ENCODE measurements at places on chromosomes 16 and 17.
A peak's percentile ranks its signal among the peaks of the same experiment; 100 is the strongest.

- DNase-seq, result no peak
Measured at GRCh38 chr17:69880591-69881112, 194.4 kb upstream of the KCNJ16 start.

- DNase-seq, result no peak
Measured at GRCh38 chr16:89018282-89019158, 41.5 kb upstream of the CBFA2T3 start.

DNA sequence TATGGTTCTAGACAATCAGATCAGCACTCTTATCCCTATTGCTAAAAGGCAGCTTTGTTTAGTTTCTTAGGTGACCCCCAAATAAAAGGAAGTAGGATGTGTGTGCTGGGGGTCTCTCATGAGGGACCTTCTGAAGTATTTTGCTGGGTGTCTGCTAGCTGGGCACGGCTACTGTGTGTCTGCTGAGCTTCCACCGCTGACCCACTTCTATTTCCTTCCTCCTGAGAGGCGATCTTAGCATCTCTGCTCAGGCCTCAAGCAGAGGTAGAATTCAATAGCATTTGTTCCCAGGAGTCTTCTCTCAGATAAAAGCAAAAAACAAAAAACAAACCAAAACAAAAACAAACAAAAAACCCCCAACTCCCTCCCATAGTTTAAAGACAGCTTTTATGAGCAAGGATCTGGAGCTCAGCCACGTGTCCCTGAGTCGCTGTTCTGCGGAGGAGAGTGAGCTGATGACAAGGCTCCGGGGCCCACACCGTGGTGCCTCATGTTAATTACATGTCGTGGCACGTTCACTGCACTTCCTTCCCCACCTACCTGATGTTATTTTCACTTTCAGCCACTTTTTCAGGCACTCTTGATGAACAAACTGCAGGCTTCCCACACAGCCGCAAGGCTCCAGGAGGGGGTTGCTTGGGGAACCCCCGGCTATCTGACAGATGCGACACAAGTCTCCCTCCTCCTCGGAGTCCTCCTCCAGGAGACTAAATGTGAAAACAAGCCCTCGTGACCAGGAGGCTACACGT lies 83.5 kb downstream of the MARCHF10 start:
- peak; percentile 79 for DNase-seq

GRCh38 chr17:6170349-6170748 lies 100.2 kb downstream of the WSCD1 start:
- no peak for DNase-seq

DNA sequence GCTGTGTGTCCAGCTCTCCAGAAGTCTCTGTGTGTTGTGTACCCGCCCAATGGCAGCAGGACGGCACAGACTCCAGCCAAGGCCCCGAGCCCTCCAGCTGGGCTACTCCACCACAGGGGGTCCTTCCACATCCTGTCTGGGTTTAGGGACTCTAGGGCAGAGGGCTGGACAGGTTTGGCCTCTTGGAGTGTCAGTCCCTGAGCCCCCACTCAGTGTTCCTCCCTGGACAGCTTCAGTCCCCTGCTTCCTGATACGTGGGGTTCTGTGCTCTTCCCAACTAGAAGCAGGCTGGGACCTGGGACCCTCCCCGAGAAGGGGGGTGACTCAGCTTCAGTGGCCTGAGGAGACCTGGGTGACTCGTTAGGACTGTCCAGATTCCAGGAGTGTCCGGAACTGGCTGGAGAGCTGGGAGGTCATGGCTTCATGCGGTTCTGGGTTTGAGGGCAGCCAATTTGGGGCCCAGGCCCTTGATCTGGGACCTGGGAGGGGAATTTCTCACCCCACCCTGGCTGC lies 4.2 kb downstream of the CDK3 start:
- peak; percentile 20 for DNase-seq

GRCh38 chr16:24077966-24078365 lies 178.2 kb upstream of the CACNG3 start:
- no peak for DNase-seq

DNA sequence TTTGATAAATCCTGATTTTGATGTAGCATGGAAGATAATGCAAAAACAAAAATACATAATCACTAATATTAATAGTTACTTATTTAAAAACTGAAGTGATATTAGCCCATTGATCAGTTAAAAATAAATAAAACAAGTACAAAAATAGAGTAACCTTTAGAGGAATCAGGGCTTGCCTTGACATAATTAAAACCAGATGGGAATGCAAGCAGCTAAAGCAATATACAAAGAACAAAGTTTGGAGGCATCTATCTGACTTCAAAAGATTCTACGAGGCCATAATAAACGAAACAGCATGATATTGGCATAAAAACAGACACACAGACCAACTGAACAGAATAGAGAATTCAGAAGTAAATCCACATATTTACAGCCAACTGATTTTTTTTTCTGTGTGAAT lies 15.0 kb upstream of the HEATR3 start:
- no peak for DNase-seq

DNA sequence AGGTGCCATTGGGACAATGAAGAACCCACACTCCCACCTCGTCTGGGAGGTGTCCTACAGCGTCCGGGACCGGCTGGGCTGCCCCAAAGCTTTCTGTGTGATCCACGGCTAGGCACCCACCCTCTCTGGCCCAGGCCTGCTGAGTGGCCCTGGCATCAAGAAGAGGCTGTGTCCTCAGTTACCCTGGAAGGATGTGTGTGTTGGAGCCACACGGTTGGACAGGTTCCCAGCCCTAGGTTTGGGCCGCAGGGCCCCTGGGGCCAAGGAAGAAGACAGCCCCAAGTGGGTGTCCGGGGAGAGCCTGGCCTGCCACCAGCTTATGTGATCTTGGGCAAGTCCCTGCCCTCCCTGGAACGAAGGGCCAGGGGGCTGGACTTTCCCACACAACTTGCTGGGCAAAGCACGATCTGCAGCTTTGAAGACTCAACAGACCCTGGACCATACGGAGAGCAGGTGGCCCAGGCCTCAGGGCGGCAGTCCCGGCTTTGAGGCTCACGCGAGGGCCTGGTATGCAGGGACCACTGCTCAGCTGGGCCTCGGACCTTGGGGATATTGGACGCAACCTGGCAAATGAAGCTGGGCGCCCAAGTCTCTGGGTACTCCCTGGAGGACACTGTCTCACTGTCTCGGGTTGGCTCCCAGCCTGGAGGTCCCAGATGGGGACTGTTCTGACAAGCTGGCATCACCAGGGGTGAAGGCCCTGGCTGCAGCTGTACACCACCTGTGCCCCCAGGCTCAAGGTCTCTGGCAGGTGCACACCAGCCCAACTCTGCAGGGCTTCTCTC lies 17.5 kb downstream of the MYBBP1A start:
- DNase-seq, result no peak

DNA sequence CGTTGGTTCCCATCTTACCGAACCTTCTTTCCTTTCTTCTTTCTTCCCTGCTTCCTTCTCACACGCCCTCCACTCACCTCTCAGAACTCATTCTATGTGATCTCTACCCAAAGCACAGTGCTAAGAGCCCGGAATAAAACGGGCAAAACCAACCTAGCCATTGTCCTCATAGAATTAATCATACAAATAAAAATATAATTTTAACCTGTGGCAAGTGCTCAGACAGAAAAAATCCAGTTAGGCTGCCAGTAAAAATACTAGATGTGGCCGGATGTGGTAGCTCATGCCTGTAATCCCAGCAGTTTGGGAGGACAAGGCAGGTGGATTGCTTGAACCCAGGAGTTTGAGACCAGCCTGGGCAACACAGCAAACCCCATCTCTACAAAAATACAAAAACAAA lies 27.0 kb downstream of the BMERB1 start:
- no peak for DNase-seq

GRCh38 chr16:49884033-49885015 lies 28.4 kb upstream of the ZNF423 start:
- DNase-seq, result no peak

DNA sequence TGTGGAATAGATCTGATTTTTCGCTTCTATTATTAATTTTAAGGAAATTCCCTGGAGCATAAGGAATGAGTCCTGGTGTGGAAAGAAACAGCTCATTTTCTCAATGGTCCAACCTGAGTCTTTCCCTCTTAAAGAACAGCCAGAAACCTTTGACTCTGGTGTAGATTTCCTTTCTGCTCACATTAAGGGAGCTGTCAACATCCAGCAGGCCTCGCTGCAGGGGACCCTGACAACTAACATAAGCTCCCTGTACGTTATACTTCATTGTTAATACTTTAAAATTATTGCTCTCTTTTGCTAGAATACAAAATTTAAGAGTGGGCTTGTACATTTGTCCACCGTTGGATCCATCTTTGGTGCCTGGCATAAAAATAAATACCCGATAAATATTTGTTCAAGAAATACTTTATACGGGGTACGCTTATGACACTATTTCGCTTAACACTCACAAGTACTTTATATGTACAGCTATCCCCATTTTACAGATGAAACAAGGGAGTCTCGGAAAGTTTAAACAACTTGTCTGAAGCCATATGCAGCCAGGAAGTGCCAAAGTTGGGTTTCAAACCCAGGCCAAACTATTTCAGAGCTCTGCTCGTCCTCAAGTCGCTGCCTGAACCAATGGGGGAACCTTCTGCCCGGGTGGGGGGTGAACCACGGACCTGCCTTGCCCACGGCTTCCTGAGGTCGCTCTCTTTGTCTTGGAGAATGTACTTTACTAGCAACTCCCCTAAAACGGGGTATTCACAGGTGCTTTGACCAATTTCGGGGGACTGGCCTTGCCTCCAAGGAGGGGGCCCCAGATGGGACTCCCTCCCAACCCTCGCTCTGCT lies 611 bp downstream of the SMARCE1 start:
- DNase-seq, result peak; percentile 64

- DNase-seq, result no peak
Measured at GRCh38 chr17:43403846-43404245, 5.1 kb downstream of the ARL4D start.

DNA sequence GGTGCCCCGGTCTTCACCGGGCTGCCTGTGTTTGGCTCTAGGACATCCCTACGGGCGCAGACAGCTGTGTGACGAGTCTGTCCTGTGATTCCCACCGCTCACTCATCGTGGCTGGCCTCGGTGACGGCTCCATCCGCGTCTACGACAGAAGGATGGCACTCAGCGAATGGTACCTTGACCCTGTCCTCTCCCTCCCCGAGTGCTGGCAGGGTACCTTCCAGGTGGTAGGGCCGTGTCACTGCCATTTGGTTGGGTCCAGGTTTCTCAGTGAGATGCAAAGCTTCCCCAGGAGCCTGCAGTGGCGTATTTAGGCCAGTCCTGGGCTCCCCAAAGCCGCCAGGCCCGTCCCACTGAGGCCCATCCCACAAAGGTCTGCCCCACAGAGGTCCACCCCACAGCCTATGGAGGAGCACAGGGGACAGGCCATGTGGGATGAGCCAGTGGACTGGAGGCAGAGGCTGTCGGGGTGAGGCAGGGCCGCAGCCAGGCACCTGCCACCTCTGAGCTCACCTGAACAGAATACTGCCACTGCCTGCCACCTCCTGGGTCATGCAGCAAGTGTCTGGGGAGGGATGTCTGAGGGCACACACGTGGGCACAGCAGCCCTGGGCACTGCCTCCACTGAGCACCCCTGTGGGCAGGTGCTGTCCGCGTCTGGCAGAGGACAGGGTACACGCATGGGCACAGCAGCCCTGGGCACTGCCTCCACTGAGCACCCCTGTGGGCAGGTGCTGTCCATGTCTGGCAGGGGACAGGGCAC lies 31.4 kb upstream of the CHMP6 start:
- no peak for DNase-seq

DNA sequence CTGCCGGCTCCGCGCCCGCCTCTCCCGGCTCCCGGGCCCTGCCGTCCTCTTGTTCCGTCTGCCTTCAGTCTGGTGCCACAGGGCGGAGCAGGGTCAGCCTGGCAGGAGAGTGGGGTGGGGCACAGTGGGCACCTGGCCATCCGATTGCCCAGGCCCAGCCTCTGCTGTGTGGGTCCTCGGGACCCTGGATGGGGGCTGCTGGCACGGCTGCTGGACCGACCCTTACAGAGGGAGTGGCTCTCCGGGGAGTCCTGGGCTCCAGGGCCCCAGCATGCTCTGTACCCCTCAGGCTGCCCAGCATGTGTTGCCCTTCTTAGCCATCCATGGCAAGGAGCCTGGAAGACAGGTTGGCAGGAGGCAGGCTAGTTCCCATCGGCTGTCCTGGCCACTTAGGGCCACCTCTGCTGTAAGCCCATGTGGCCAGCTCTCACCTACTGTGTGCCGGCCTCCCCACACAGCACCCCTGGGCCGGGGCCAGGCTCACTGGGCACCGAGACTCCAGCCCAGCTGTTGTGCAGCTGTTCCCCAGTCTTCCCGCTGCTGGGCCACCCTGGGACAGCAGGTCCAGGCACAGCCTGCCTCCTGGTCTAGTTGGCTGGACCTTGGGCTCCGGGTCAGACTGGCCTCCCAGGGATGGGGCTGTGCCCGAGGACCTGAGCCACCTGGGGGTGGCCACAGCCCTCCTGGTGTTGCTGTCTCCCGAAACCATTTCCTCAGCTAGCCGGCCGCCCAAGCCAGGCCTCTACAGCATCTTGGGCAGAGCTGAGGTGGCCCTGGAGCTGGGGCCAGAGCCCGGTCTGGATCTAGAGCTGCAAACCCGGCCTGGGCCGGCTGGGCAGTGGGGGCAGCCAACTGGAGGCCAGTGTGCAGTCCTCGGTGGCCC lies 24.9 kb downstream of the BAHCC1 start:
- no peak for DNase-seq

- DNase-seq, result no peak
Measured at GRCh38 chr17:49753959-49754391, 10.0 kb downstream of the FAM117A start.

- DNase-seq, result no peak
Measured at GRCh38 chr17:58279016-58279711, 1.6 kb downstream of the MPO start.

DNA sequence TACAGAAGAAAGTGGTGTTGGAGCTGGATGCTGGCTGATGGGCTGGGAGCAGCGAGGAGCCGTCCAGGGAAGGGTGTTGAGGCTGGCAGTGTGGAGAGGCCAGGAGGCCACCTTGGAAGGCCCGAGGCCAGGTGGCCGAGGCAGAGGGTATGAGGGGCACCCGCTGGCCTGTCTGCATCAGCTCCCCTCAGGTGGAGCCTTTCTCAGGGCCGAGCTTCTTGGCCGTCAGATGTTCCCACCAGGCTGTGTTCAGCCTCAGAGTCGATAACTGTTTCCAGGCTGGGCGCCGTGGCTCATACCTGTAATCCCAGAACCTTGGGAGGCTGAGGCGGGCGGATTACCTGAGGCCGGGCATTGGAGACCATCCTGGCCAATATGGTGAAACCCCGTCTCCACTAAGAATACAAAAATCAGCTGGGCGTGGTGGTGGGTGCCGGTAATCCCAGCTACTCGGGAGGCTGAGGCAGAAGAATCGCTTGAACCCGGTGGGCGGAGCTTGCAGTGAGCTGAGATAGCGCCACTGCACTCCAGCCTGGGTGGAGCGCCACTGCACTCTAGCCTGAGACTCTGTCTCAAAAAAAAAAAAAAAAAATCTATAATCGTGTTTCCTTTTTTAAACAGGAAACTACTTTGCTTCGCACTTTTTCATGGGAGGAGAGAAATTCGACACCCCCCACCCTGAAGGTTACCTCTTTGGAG lies 25.3 kb downstream of the MGRN1 start:
- DNase-seq, result no peak
